ENCODE measurements at places on chromosomes 13 and 19.
A peak's percentile ranks its signal among the peaks of the same experiment; 100 is the strongest.

- no peak for DNase-seq
Observed at GRCh38 chr13:99226513-99226912, 25.9 kb downstream of the UBAC2 start.

DNA sequence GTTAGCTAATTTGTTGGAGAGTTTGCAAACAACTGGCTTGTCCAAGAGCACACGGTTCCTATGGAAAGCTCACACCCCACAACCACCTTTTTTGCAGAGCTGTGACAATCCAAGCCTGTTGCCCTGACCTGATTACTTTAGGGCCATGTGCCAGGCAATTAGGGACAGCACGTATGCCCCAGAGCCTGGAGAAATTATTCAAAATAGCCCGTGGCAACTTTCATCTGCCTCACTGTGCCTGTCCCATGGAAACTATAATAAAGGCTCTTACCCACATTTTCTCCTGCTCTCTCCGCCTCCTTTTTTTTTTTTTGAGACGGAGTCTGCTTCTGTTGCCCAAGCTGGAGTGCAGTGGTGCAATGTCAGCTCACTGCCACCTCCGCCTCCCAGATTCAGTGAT is 18.6 kb upstream of the FBN3 start:
- no peak for DNase-seq

- peak; percentile 98 for DNase-seq
Observed at GRCh38 chr19:1747285-1748114, 5.8 kb upstream of the ONECUT3 start.

DNA sequence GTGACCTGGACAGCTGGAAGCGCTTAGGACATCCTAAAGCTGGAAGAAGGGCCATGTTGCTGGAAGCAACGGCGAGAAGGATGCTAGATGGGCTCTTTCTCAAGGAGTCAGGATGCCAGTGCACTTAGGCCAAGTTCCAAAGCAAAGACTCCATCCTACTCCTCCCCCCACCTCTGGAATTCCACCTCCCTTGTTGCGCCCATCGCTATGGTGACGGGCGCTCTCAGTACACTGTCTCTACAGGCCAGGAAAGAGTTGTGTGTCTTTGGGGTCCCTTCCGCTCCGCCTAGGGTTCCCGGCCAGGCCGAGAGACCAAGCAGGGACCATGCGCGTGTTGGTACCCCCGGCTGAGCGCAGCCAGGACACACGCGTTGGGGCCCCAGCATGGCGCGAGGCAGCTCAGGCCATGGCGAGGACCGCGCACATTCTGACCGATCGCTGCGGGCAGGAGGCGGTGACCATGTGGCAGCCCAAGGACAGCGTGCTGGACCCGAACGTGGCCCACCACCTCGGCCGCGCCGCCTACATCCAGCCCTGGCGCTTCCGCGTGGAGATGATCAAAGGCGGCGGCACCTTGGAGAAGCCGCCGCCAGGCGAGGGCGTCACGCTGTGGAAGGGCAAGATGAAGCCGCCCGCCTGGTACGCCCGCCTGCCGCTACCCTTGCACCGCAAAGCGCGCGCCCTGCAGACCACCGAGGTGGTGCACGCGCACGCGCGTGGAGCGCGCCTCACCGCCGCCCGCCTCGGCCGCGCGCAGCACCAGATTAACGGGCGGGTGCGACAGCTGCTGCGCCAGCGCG is 31.0 kb upstream of the SLC1A6 start:
- DNase-seq, result no peak

DNA sequence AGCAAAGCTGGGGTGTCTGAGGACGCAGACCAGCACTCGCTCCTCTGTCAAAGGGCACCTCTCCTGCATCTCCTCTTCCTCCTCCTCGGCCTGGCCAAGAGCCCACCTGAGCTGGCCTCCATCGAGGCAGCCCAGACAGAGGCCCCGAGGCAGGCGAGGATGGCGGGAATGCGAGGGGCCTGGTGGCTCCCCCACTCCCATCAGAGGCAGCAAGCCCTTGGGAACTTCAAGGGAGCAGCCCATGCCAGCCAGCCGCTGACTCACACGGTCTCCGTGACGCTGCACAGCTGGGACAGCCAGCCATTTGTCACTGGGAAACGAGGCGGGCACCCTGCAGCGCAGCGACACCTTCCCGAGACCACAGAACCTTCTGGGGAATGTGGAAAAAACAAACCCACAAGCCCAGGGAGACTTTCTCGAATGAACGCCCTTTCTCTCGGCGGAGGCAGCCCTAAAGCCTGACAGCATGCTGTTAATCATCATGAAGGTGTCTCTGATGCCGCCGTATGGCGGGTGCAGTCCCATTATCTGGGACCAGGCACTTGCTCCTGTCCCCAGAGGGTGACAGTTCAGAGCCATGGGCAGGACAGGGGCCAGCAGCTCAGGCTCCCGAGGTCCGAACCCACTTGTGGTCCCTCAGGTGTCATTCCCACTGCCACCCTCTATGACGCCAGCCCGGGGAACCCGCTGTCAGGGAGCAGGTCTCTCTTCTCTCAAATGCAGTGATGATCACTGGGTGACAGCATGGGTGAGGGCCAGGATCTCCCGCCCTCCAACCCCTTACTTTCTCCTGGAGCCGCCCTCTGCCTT is 53.0 kb downstream of the PEPD start:
- DNase-seq, result no peak

- DNase-seq, result no peak
Observed at GRCh38 chr13:99215184-99215830, 14.7 kb downstream of the UBAC2 start.

GRCh38 chr13:65929436-65929835 is 1300.7 kb downstream of the PCDH9 start:
- DNase-seq, result no peak

DNA sequence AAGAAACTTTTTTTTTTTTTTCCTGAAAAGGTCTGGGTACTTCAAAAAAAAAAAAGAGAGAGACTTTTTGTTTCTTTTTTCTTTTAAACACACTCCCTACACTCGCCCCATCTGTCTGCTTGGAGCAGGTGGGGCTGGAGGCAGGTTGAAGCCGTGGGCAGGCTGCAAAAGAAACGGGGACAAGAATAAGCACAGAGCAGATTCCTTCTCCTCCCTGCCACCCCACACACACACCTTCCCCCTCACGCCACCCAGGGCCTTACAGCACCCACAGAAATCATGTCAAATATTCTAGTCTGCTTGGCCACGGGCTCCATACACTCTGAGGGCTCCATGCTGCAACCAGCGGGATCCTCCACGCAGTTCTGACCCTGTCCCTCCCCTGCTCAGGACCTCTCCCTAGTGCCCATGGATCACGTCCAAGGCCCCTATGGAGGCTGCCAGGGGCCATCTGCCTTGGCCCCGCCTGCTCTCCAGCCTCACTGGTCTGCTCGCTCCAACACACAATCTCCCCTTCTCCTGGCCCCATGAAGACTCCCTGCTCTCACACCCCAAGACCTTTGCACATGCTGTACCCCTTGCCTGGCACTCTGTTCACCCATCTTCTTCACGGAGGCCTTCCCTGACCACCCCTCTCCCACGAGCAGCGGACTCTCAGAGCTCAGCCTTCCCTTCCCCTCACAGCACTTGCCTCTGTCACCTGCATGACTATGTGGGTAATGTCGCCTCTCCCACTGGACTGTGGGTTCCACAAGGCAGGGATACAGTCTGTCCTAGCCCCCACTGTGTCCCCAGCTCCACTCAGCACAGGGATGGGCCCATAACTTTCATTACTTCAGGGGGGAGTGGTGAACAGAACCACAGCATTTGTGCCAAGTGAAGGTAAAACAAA is 11.4 kb downstream of the AKT2 start:
- DNase-seq, result no peak

GRCh38 chr13:112791663-112792440 is 102.0 kb downstream of the ATP11A start:
- DNase-seq, result no peak

- DNase-seq, result no peak
Observed at GRCh38 chr19:30647891-30648720, 275.9 kb downstream of the ZNF536 start.

- DNase-seq, result peak; percentile 38
Observed at GRCh38 chr13:87999788-88000187, 328.6 kb downstream of the SLITRK5 start.

- DNase-seq, result peak; percentile 17
Observed at GRCh38 chr19:2059422-2060201, 8.6 kb upstream of the MKNK2 start.

GRCh38 chr13:113819731-113820715 is 43.9 kb downstream of the GAS6 start:
- DNase-seq, result no peak

DNA sequence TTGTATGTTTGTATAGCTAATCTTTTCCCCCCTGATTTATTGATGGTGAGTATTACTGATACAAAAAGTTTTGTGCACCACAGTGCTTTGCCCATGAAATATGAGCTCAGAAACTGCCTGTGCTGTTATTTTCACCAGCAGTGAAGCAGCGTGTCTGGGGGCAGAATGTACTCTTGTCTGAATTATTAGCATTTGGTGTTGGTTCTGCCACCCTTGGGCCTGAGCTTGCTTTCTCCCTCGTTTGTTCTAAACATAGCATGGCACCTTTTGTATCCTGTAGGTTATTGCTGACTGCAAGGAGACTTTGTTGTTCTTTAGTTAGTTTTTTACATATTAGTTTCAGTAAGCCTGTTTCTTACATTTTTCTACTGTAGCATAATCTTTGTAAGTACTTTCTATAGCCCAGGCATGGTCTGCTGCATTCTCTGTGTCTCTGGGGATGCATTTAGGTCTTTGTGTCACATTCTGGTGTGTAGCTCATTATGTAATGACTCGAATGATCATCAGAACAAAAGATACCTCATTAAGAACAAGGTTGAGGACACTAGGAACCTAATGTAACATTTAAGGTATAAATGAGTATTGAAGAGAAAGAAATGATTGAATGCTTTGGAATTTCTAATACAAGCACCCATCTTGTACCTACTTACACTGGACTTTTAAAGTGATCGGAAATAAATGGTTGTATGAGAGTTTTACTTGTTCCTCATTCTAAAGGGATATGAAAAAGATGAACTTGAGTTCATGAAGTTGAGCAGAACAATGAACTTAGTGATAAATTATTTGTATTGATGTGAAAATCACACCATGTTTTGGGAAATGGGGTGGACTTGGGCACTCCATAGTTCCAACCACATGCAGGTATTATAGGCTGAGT is 50.3 kb upstream of the GPI start:
- DNase-seq, result no peak

DNA sequence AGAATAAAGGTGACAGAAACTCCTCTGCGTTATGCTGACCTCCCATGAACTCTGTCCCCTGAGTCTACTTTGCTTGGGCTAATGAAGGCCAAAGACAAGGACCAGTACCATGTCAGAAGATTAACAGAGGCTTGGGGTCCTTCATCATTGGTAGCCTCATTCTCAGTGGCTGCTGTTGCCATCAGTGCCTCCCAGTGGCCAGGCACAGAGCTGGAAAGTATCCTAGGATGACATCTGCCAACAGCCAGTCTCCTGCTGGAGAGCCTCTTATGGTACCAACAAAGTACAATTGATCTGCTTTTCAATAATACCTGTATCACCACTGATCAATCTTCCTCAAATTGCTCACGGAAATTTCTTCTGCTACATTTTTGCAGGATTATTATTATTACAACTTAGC is 281.6 kb downstream of the DNAJC15 start:
- no peak for DNase-seq

DNA sequence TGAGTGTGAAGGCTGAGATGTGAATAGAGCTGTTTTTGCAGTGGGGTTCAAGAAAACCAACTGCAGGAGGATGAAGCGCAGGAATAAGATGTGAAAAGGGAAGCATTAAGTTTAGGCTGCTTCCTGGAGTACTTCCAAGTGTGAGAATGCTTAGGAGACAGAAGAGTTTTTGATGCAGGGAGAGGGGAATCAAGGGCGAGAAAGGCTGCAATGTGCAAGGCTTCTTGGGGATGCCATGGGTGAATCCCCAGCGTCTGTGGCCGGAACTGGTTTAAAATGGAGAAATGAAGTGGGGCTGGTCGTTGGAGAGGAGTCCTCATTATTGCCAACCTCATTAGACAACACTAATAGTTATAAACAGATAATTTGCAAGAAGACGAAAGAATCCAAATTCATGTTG is 764.9 kb downstream of the LIG4 start:
- DNase-seq, result peak; percentile 43

- no peak for DNase-seq
Observed at GRCh38 chr13:20831933-20832332, 58.2 kb upstream of the EEF1AKMT1 start.

- DNase-seq, result no peak
Observed at GRCh38 chr19:3857449-3858003, 11.3 kb downstream of the ZFR2 start.

GRCh38 chr19:48588670-48589401 is 17.7 kb upstream of the SPACA4 start:
- peak; percentile 59 for DNase-seq

- no peak for DNase-seq
Observed at GRCh38 chr19:29245215-29245614, 32.3 kb upstream of the UQCRFS1 start.

GRCh38 chr19:50549927-50550593 is 18.2 kb downstream of the LRRC4B start:
- DNase-seq, result no peak

GRCh38 chr19:932648-933552 is 7.1 kb downstream of the ARID3A start:
- peak; percentile 96 for DNase-seq

DNA sequence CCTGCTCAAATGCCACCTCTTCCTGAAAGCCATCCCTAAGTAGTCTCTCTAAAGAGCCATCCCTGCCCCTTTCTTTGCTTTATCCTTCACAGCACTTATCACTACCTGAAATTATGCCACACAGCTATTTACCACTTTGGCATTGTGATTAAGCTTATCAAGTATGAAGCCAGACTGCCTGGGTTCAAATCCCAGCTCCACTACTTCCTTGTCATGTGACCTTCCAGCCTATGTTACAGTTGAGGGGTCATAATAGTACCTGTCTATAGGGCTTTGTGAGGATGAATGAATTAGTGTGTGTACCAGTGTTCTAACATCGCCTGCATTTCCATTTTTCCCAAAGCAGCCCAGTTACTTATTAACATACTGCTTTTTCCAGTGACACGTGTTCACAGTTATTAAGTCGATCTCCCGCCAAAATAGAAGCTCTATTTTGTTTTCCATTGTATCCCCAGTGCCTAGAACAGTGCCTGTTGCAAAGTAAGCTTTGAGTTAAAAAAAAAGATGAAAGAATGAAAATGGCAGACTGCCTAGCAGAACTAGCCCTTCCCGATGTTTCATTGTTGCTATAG is 32.8 kb downstream of the ZSWIM9 start:
- no peak for DNase-seq

- DNase-seq, result peak; percentile 3
Observed at GRCh38 chr19:36488118-36488845, 1.1 kb downstream of the ZNF566 start.

DNA sequence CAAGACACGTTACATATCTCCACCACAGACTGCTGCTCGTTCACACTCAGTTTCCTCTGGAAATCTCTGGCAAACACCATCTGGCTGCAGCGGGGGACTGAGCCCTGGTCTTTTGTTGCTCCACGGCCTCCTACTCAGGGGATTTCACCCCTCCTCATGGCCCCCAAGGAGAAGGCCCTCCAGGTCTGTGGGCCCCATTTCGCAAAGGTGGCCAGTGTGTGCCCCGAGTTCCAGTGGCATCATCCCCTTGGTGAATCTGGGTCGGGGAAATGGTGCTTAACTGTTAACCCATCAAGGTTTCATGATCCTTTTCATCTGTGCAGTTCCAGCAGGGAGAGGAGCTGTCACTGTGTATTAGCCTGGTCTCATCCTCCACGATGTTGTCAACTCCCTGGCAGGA is 235.4 kb upstream of the MAB21L1 start:
- no peak for DNase-seq

Measured in HCEC 1CT (cell line).